ENCODE measurements at places on chromosomes 7 and 10.

DNA sequence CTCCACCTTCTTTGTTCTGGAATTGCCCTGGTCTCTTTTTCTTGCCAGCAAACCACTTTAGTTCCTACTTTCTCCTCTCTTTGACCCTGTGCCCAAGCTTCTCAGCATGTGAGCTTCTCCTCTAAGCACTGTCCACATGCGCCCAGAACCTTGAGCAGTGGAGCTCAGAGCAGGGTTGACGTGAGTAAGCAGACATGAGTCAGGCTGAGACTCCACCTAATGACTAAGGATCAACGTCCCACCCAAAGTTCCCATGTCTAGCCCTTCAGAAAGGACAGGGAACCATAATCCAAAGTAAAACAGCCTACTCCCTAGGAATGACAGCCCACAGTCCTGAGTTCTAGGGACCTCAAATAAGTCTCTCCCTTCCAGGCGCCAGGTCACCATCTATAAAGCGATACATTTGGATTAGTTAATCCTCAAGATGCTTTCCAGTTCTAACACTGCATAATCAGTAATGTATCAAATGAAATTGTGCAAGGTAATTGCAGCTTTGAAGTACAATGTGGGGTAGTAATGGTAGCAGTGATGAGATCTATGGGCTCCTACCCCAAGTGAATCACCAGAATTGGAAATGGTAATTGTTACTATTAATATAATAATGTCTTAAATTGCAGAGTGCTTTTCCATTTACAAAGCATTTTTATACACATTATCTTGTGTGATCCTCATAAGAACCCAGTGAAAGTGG lies 44.5 kb downstream of the KCNMA1 start:
- no peak for DNase-seq

GRCh38 chr10:51314481-51314880 lies 240.2 kb downstream of the PRKG1 start:
- DNase-seq: no peak

DNA sequence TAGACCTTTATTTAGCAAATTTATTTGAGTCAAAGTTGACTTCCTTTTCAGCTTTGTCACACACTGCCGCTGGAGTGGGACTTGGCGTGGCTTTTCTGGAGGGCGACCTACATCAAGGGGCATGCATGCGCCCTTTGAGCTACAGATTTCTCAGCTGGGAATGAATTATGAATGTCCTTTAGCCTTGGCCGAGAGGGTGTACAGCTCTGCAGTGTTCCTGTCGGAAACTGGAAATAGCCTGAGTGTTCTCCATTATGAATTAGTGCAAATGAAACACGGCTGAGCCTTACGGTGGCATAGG lies 79.7 kb downstream of the GLRX3 start:
- DNase-seq: no peak

DNA sequence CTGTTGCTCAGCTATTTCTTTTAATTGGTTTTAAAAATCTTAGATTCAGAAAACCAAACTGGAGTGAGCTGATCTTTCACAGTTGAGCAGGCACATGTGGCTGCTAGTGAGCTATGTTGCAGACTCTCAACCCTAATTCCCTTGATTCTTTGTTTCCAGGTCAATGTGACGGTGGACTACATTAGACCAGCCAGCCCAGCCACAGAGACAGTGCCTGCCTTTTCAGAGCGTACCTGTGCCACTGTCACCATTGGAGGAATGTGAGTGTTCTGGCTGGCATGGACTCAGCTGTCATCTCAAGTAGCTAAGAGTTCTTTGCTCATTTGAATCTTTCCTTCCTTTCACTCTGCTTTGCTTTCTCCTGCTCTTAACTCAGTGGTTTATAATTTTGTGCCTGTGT lies 187.1 kb downstream of the LRRC4 start:
- DNase-seq: no peak

GRCh38 chr7:150357771-150358427 lies 10.7 kb upstream of the REPIN1 start:
- DNase-seq: no peak

DNA sequence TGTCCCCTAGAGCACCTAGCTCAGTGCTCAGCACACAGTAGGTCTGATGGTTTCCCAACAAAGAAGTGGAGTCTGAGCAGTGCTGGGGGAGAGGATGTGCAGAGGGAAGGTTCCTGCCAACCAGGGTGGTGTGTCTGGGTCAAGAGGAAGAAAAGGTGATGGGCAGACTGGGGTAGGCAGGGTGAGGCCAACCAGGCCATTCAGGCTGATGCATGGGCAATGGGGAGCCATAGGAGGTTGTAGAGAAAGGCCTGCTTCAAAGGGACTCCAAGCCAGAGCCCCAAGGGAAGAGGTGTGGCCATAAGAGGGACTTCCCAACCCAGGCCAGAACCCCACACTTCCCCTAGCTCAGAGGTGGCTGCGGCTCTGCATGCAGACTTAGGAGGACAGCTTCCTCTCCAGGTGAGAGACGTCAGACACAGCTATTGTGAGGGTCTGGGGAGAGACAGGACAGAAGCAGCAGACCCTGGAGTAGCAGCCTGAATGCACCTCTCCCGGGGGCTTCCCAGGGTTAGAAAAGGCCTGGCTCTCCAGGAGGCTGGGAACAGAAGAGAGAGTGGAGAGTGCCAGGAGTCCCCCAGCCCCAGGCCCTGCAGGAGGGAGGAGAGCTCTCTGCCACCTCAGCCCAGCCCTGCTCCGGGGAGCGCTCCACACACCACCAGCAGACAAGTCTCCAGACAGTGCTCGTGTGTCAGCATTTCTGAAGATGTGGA lies 87.4 kb upstream of the ZMIZ1 start:
- peak; percentile 64 for DNase-seq

DNA sequence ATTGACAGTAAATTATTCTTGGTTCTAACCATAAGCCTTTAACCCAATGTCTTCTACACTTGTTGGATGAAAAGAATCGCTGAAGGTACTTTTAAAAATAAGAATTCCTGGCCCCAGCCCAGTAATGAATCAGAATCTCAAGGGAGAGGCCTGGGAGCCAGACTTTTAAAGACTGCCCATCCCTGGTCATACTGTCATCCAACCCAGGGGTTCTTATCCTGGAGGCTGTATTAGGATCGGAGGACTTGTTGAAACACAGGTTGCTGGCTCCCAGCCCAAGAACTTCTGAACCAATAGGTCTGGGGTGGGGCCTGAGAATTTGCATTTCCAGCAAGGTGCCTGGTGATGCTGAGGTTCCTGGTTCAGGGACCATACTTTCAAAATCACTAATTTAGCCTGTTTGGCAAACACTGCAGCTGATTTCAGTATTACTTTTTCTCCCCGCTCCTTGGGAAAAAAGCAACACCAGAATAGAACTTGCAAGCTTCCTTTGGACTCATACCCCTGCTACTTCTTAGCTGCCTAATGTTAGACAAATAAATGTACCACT lies 79.5 kb upstream of the FAM133B start:
- peak; percentile 26 for DNase-seq

DNA sequence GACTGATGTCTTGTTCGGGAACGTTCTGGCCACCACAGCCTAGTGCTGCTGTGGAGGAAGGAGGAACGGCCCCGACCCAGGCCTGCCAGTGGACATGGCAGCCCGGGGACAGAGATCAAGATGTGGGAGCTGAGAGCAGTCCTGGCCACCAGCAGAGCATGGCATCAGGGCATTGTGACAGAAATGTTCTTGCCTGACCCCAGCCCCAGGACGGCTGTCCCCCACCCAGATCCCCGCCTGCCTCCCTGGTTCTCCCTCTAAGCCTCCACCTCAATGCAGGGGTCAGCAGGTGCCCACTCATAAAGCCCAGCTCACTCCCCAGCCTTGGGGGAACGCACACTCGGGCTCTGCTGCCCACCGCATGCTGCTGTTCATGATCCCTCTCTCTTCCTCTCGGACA lies 42.9 kb upstream of the HSPA12A start:
- no peak for DNase-seq

DNA sequence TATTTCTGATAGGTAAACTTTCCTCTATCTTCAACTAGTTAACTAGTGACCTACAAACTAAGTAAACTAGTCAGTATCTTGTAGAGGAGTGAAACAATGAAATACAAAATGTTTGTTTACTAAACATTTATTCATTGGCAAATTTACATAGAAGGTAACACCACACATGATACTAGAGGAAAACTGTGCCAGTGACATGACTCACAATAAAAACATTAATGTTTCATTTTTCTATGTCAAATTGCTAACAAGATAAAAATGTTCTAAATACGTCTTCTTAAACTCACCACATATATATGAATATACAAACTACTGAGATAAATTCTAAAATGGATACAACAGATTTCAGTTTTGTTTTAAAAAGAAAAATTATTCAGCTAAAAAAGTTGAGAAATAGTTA lies 471.3 kb downstream of the PARD3 start:
- DNase-seq: no peak

DNA sequence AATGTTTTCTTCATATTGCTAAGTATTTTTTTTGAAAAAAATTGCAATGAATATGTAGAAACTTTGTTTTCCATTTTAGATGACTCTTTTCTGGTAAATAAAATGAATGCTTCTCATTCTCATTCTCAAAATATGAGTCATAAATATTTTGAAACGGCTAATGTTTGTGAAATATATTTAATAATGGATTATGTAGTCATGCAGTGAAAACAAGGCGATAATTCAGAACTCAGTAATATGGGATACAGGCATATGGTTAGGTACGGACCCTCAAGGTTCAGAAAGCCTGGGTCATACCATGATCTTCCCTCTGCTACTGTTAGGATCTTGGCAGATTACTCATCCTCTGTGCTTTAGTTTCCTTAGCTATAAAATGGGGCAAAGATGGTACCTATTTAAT lies 46.2 kb upstream of the SLC39A12 start:
- no peak for DNase-seq

DNA sequence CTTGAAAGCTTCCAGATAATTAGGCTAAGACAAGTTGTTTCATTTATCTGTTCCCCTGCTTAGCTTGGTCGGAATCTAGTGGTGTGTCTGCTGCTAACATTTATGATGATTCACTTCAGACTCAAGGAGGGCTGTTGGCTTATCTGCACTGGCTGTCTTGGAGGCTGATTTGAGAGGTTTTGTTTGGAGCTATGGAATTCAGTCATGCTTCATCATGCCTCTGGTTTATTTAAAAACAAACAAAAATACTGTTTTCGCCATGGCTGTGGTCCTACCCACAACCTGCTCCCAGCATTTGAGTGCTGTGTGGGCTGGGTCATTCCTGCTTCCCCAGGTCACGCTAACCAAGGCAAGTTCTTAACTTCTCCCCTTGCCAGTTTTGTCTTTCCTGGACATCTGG lies 11.7 kb upstream of the ARPC1B start:
- DNase-seq: no peak

- DNase-seq: peak; percentile 86
These were observed 13.1 kb downstream of the LZTS2 start for GRCh38 chr10:101012525-101013364.

DNA sequence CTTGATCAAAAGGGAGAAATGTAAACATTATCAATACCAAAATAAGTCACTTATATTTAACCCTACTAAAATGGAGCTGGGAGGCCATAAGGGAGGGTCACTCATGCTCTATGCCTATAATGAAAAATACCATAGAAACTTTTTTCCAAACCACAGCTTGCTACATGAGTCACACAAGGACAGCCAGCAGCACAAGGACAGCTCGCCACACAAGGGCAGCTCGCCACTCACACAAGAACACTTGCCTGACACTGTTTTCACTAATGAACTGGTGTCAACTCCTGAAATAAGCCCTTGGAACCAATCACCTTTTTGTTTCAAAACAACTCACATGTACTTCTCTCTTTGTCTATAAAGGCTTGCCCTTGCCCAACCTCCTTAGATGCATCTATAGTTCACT lies 43.3 kb downstream of the FRMPD2 start:
- no peak for DNase-seq

GRCh38 chr7:140877249-140877524 lies 47.5 kb downstream of the BRAF start:
- no peak for DNase-seq

DNA sequence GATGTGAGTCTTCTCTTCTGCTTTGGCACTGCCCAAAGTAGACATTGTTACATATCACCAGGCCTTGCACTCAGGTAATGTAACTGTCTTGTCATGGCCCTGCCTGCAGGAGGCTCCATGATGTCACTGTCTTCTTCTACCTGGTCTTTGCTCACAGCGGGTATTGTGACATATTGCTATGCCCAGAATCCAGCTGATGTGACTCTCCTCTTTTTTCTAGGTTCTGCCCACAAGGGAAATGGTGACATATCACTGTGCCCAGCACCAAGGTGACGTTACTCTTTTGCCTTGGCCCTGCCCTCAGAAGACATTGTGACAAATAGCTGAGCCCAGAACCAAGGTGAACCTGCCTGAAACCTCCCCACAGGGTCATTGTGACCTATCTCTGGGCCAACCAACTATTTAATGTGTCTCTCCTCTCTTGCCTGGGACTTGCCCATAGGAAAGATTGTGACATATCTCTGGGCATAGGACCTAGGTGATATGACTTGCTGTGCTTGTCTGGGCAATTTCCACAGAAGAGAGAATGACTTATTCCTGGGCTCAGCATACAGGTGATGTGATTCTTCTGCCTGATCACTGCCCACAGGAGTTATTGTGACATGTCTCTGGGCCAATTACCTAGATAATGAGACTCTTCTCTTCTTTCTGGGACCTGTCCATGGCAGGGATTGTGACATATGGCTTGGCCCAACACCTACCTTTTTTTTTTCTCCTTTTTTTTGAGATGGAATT lies 26.5 kb upstream of the ZNF107 start:
- DNase-seq: peak; percentile 15

DNA sequence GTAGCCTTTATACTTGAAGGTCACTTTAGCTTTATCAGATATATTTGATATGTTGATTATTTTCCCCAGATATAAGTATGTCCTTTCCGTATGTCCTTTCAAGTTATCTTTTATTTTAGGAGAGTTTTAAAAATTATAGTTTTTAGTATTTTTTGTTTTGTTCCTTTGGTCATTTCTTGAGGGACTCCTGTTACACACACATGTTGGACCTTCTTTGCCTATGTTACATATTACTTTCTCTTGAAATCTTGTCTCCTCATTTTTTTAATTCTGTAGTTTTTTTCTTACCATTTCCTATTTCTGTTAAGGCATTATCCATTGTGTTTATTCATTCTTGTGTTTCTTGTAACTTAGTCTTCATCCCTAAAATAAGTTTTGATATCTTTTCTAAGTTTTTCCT lies 23.9 kb downstream of the GLCCI1 start:
- no peak for DNase-seq

- DNase-seq: no peak
These were observed 307.8 kb upstream of the TPK1 start for GRCh38 chr7:145143685-145144084.

DNA sequence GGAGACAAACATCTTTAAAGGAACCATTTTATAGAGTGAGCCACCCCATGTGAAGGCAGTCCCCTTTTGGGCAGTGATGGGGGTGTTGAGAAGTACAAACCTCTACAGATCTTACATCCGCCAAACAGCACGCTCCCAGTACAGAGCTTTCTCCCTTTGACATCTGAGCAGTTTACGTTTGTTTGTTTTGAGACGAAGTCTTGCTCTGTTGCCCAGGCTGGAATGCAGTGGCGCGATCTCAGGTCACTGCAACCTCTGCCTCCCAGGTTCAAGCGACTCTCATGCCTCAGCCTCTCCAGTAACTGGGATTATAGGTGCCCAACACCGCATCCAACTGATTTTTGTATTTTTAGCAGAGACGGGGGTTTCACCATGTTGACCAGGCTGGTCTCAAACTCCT lies 128.9 kb downstream of the CCDC3 start:
- DNase-seq: no peak
